ENCODE measurements at places on chromosomes 16 and 17. TPM values are rescaled to one million over a fixed set of nuclear protein-coding genes. Genes with fewer than 3 reads are reported as not detected.

Gene KCNJ18
- not detected for total RNA-seq

Gene HOXB7
- 31.4 TPM for total RNA-seq

Gene CNEP1R1
- 18.7 TPM for total RNA-seq

Gene KRTAP4-5
- not detected for total RNA-seq

Gene PYY
- not detected for total RNA-seq

Gene RTN4RL1
- 2.7 TPM for total RNA-seq

Gene MT4
- total RNA-seq, result not detected

Gene TNP2
- not detected for total RNA-seq

Gene DRC7
- total RNA-seq, result 0.10 TPM

Gene CLEC3A
- not detected for total RNA-seq

Gene PIK3R6
- not detected for total RNA-seq

Gene HEATR9
- not detected for total RNA-seq

Gene KRT20
- total RNA-seq, result 0.17 TPM

Gene GPR139
- total RNA-seq, result not detected

Gene CDT1
- total RNA-seq, result 34.3 TPM

Gene LRRC36
- total RNA-seq, result not detected

Gene FBXO39
- total RNA-seq, result not detected

Gene HOXB1
- not detected for total RNA-seq

Gene CBX4
- total RNA-seq, result 32.2 TPM

Gene GOT2
- total RNA-seq, result 178 TPM

Gene ALOXE3
- total RNA-seq, result 6.0 TPM

Gene SLC5A10
- total RNA-seq, result 0.17 TPM

Gene YBX2
- total RNA-seq, result 0.66 TPM

Gene CACNA1H
- 12.1 TPM for total RNA-seq

Gene SLC13A5
- total RNA-seq, result 0.15 TPM

Gene SLFN11
- 6.1 TPM for total RNA-seq

Gene FGF11
- 1.4 TPM for total RNA-seq

Measured in A549 treated with CpdA at 1 μM for 4 hours (cell line).